ENCODE measurements at places on chromosomes 3 and 15.

GRCh38 chr15:65828585-65828984 is 36.5 kb upstream of the DENND4A start:
- DNase-seq, result no peak

- DNase-seq, result no peak
Measured at GRCh38 chr15:73028031-73028430, 24.2 kb upstream of the NEO1 start.

GRCh38 chr15:27097506-27097905 is 126.5 kb downstream of the GABRG3 start:
- no peak for DNase-seq

DNA sequence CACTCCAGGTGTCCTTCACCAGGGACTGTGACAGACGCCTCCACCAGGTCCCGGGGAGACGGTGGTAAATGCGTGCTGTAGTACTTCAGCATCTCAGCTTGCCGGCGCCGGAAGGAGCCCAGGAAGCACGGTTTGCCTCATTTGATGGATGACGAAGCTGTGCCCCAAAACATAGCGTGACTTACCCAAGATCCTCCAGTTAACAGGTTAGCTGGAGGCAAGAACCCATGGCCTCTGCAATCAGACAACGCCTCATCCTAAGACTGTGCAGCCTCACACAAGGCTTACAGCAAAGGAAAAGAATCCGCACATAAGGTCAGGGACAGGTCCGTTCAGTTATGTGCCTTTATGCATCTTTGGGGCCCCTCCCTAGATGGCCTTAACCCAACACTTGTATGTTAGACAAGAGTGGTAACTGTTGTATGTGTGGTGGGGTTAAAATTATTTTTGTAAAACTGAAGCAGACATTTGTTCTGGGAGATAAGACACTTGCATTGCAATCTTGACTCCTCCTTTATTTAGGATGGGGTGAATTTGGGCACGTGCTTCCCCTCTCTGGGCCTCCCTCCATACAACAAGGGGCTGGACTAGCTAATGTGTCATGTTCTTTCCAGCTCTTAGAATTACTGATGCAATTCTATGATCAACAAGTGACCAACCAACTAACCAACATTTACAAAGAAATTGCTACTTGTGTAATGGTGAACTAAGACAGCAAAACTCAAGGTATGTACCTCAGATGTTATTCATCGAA is 39.4 kb downstream of the VGLL4 start:
- no peak for DNase-seq

- DNase-seq, result peak; percentile 64
Measured at GRCh38 chr3:112651516-112651915, 10.6 kb upstream of the CCDC80 start.

DNA sequence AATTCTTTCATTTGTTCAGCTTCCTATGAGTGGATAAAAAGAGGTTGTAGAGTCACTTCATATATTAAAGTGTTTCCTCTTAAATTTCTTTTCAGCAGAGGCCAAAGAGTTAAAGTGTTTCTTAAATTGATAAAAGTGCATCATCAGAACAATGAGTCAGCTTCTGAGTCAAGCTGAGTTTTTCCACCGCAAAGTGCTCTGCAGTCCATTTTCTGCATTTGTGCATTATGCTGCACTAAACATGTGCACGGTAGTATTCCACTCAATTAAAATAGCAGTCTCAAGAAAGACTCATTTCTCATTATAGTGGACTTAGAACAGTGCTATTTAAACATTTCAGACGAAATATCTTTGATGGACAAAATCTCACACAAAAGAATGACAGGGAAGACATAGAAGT is 152.0 kb downstream of the ZBBX start:
- peak; percentile 43 for DNase-seq

GRCh38 chr3:176951144-176951543 is 246.1 kb downstream of the TBL1XR1 start:
- peak; percentile 31 for DNase-seq

- DNase-seq, result no peak
Measured at GRCh38 chr3:116927918-116928317, 218.3 kb downstream of the TUSC7 start.

- no peak for DNase-seq
Measured at GRCh38 chr3:147215660-147216059, 190.7 kb downstream of the ZIC4 start.

- no peak for DNase-seq
Measured at GRCh38 chr15:38672814-38673670, 108.4 kb upstream of the RASGRP1 start.

- peak; percentile 78 for DNase-seq
Measured at GRCh38 chr3:36257158-36257852, 123.0 kb upstream of the STAC start.

- DNase-seq, result no peak
Measured at GRCh38 chr15:66019368-66019767, 150.1 kb downstream of the RAB11A start.

DNA sequence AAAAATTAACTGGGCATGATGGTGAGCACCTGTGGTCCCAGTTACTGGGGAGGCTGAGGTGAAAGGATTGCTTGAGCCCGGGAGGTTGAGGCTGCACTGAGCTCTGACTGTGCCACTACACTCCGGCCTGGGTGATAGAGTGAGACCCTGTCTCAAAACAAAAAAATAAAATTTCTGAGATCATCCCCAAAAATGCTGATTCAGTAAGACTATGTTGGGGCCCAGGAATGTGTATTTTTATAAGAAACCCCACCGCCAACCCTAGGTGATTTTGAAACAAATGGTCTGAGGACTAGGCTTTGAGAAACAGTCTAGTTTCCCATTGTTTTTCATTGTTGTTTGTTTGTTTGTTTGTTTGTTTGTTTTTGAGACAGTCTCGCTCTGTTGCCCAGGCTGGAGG is 4.1 kb downstream of the SLC27A2 start:
- no peak for DNase-seq

DNA sequence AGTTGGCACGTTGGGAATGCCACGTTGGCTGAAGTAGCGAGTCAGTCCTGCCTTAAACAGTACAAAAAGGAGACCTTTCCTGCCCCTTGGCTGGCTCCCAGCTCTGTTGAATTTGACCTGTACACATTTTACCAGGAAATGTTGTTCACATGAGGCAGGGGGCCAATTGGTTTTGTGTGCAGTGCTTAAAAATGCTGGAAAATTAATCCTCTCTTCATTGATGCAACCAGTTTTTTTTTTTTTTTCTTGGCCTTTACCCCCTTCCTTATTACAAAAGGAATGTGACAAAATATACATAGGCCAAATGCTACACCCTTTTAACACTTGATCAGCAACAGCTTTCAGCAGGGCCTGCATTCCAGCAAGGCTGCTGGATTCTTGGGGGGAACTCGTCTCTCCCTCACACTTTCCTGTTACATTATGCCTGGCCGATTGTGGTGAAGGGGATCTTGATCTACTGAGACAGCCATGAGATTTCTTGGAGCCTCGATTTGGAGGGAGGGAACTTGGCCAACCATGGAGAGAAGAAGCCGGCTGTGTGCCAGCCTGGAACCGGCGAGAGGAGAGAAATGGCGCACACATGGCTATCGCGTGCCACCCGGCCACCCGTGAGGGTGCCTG is 93.1 kb downstream of the DNASE1L3 start:
- no peak for DNase-seq

DNA sequence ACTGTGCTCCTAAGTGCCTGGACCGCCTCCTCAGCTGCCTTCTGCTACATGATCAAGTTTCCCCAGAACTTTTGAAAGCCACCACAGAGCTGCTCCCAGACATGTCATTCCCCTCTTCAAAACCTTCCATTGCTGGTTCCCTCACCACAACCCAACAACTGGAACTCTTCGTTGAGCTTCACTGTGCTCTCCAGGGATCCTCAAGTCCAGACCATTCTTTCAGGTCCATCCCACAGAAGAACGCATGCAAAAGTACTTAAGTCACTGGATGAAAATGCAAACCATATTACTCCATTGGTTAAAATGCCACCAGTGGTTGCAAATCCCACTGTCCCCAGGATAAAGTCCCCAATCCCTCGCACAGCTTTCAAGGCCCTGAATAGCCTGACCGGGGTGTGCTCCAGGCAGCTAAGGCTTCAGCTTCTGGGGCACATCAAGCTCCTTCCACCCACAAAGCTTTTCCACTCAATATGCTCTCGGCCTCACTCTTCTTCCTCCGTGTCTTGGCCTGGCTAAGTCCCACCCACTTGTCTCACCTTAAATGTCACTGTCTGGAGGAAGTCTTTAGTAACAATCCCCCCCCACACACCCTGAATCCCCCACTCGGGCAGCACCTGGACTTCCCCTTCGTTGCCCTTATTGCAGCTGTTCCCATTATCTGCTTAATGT is 84.8 kb downstream of the XXYLT1 start:
- DNase-seq, result no peak

DNA sequence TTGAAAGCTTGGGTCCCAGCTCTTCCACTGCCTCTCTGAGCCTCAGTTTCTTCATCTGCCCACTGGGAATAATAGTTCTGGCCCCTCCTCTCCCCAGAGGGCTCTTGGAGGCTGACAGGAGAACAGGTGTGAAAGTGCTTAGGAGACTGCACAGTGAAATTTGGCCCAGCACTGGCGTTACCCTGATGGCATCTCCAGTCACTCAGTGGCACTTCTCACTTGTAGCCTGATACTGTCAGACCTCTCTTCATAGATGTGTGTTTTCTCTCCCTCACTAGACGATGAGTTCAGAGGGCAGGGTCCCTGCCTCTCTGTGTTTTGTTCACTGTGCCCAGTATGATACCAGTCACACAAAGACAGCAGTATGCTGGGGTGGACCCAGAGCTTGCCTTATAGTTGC is 22.2 kb upstream of the IGDCC3 start:
- no peak for DNase-seq

GRCh38 chr15:73784291-73784690 is 31.1 kb upstream of the INSYN1 start:
- no peak for DNase-seq

- peak; percentile 98 for DNase-seq
Measured at GRCh38 chr3:127734754-127735473, 62.2 kb downstream of the ABTB1 start.

DNA sequence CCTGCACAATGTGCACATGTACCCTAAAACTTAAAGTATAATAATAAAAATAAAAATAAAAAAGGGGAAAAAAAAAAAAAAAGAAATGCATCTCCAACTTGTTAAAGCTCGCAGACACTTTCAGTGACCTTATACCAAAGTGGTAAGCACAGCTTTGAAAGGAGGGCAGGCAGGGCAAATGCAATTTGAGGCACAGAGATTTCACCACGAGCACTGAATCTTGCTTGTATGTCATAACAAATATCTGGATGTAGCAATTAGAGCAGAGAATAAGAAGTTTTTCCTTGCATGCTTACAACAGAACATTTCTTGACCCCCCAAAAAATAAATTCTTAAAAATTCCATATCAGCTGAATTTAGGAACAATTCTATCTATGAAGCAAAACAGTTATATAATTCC is 66.5 kb downstream of the FBN1 start:
- DNase-seq, result no peak

GRCh38 chr3:168865022-168865551 is 769.4 kb upstream of the GOLIM4 start:
- no peak for DNase-seq

DNA sequence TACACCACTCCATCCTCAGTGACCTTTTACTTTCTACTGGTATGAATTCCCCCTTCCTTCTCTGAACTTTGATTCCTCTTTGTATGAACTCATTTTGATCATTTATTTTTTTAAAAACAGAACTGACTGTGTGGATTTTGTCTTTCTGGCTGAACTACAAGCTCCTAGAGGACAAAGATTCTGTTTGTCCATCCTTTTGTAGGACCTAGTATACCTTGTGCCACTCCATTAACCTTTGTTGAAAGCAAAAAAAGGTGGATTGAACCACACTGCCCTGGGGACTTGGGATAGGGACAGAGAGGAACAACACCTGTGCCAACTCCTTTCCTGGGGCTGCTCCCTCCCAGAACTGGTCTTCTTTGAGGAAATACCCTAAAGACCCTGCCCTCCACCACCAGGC is 23.6 kb downstream of the FSTL1 start:
- no peak for DNase-seq

DNA sequence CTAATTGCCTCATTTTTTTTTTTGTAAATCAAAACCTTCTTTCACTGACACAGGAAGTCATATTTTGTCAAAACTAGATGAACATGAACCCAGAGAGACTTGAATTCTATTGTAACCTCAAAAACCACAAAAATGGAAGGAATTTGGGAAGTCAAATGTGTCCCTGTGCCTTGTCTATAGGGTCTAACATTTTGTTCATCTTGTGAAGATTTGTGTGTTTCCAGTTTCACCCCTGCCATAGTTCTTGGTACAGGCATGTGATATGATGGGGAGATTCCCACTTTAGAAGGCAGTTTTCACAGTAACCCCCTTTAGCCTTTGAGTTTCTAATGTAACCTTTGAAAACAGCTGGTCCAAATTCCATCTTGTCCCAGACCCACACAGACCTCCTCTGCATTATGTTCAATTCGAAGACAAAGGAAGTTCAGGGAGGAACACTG is 318.5 kb upstream of the ADAMTS9 start:
- DNase-seq, result peak; percentile 78

GRCh38 chr15:83288381-83288801 is 3.9 kb upstream of the BNC1 start:
- peak; percentile 74 for DNase-seq

DNA sequence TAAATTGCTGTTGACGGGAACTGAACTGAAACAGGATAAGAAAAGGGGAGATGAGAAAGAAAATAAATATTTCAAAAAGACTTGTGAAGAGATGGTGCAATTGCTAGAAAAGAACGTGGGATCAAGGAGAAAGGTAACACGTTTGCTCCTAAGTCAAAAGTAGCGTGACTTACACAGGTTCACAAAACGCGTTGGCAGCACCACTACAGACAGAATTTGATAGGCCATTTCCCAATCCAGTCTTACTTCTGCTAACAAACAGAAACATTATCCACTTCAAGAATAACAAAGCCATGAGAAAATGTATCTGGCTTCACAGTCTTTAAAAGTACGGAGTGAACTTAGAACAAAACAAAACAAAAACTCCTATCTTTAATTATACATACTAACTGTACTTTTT is 75.5 kb downstream of the DPH6 start:
- DNase-seq, result no peak

DNA sequence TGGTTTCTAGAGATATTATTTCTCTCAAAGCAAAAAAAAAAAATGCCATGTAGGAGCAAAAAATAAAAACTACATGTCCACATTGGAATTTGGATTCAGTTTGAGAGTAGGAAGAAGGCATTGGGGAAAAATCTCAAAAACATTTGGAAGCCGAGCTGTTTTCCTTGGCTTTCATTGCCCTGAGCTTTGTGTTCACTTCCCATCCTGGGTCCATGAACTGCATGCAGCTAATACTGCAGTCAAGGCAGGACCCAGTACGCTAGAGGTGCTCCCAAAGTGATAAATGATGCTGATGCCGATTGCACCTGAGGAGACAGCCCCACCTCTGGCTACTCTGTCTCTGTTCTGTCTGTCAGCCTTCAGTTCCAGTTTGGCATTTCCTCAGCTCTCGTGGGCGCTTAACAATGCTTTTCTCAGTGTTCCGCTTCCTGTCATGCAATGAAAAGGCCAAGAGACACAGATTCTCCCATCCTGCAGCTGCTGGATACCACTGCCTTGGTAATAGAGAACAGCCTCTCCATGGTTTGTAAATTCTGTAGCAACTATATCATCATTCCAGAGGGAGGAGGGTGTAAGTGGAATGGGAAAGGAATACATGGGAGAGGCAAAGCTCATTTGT is 181.8 kb downstream of the RYR3 start:
- DNase-seq, result no peak

- no peak for DNase-seq
Measured at GRCh38 chr15:90035095-90035839, 34.1 kb downstream of the ZNF710 start.

- peak; percentile 30 for DNase-seq
Measured at GRCh38 chr3:54188176-54188791, 65.9 kb downstream of the CACNA2D3 start.

Measured in RCC 7860 (cell line).